ENCODE measurements at places on chromosomes 7 and 10. TPM values are rescaled to one million over a fixed set of nuclear protein-coding genes. Genes with fewer than 3 reads are reported as not detected.
A peak's percentile ranks its signal among the peaks of the same experiment; 100 is the strongest.

GRCh38 chr10:113992471-113993011 is 51.1 kb upstream of the ADRB1 start:
- H3K4me1 ChIP-seq, result no peaks in the 10 kb centered on the region
- no peak overlapping the region for H3K27ac ChIP-seq
- no peaks in the 10 kb centered on the region for H3K36me3 ChIP-seq
- DNase-seq, result no peak

Gene FAM25G
- not detected for total RNA-seq

Gene CTAGE8
- total RNA-seq, result 0.60 TPM

GRCh38 chr10:13095094-13095493 is 4.9 kb upstream of the OPTN start:
- H3K27ac ChIP-seq, result no peak overlapping the region
- H3K4me1 ChIP-seq, result no peaks in the 10 kb centered on the region
- no peak for DNase-seq
- no peaks in the 10 kb centered on the region for H3K36me3 ChIP-seq
- no peak overlapping the region for H3K4me3 ChIP-seq

GRCh38 chr7:157634401-157635147 is 297.8 kb downstream of the DNAJB6 start:
- no peaks in the 10 kb centered on the region for H3K27me3 ChIP-seq
- no peak overlapping the region for H3K27ac ChIP-seq
- H3K4me3 ChIP-seq, result no peak overlapping the region
- no peak for DNase-seq

GRCh38 chr10:3827266-3827665 is 42.3 kb upstream of the KLF6 start:
- no peak overlapping the region for H3K27ac ChIP-seq
- H3K27me3 ChIP-seq, result no peaks in the 10 kb centered on the region
- H3K36me3 ChIP-seq, result no peaks in the 10 kb centered on the region
- H3K4me1 ChIP-seq, result peaks cover 37% of the 10 kb centered on the region
- no peak overlapping the region for H3K4me3 ChIP-seq

DNA sequence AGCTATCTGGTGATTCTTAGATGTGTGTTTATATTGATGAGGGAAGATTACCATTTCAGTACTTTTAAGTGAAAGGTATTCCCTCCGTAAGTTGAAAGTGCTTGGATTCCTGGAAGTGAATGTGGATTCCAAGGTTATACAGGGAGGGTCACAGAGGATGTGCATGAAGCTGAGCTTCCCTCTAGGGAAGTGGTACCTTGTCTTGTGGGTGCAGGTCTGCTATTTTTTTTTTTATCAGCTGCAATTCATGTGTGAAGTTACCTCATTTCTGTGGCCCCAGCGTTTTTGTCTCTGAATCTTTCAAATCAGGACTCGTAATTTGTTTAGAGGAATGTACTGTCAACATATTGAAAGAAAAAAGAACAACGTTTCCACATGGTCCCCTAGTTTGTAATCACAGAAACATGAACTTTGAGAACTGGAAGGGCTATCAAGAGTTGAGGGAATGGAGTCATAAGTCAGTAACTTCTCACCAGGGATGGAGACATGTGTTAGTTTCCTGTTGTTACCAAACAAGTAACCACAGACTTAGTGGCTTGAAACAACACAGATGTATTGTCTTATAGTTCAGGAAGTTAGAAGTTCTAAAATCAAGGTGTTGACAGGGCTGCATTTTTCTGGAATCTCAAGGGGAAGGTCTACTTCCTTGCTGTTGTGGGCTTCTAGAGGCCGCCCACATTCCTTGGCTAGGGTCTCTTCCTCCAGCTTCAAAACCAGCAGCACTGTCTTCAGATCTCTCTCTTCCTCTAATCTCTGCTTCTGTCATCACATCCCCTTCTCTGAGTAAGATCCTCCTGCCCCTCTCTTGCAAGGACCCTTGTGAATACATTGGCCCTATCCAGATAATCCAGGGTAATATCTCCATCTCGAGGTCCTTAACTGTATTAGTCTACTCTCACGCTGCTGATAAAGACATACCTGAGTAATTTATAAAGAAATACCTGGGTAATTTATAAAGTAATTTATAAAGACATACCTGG is 64.4 kb downstream of the RAB18 start:
- no peak for DNase-seq
- H3K4me1 ChIP-seq, result no peaks in the 10 kb centered on the region
- H3K27ac ChIP-seq, result no peak overlapping the region
- H3K4me3 ChIP-seq, result no peak overlapping the region

Gene UNC5B
- total RNA-seq, result 7.0 TPM

GRCh38 chr7:77442636-77443035 is 26.5 kb upstream of the GSAP start:
- no peak for DNase-seq
- no peaks in the 10 kb centered on the region for H3K27me3 ChIP-seq
- no peaks in the 10 kb centered on the region for H3K36me3 ChIP-seq
- H3K4me1 ChIP-seq, result no peaks in the 10 kb centered on the region

Gene MLXIPL
- total RNA-seq, result 54.8 TPM

Gene HOXA10
- 34.1 TPM for total RNA-seq

Gene ABCB4
- total RNA-seq, result 0.90 TPM

- H3K27me3 ChIP-seq, result no peaks in the 10 kb centered on the region
- no peak for DNase-seq
- no peak overlapping the region for H3K4me3 ChIP-seq
- H3K4me1 ChIP-seq, result no peaks in the 10 kb centered on the region
- no peak overlapping the region for H3K27ac ChIP-seq
Measured at GRCh38 chr10:97729014-97729413, 7.9 kb upstream of the ZFYVE27 start.

- peak overlapping the region; percentile 32 for H3K4me3 ChIP-seq
- no peak for DNase-seq
- no peaks in the 10 kb centered on the region for H3K36me3 ChIP-seq
- H3K27me3 ChIP-seq, result no peaks in the 10 kb centered on the region
Measured at GRCh38 chr7:148963583-148964482, 64.5 kb downstream of the PDIA4 start.

DNA sequence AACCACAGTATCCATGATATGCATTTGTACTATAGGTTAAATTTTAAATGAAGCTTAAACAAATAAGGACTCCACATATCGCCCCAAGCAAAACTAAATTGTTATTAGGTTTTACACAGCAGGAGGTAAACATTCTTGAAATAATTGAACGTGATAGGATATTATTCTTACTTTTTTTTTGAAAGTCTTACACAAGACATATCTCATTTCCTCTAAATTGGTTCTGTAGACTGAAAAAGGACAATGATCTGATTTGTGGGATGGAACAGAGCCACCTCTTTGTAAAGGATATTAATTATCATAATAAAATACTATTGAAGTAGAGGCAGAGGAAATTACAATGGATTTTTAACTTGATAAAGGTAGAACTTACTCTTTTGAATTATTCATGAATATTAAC is 155.1 kb upstream of the SEMA3D start:
- H3K36me3 ChIP-seq, result no peaks in the 10 kb centered on the region
- no peak overlapping the region for H3K27ac ChIP-seq
- DNase-seq, result no peak
- H3K4me1 ChIP-seq, result no peaks in the 10 kb centered on the region
- H3K27me3 ChIP-seq, result no peaks in the 10 kb centered on the region

All from tibial nerve (tissue), 4 donors.